Pancreas (tissue), 10 donors: ENCODE measurements at places on chromosomes 2 and 18. TPM values are rescaled to one million over a fixed set of nuclear protein-coding genes. Genes with fewer than 3 reads are reported as not detected.

The MTIF2 gene
- total RNA-seq, result 16.8 TPM

The AQP12A gene
- total RNA-seq, result 138 TPM

The CD207 gene
- total RNA-seq, result not detected

DNA sequence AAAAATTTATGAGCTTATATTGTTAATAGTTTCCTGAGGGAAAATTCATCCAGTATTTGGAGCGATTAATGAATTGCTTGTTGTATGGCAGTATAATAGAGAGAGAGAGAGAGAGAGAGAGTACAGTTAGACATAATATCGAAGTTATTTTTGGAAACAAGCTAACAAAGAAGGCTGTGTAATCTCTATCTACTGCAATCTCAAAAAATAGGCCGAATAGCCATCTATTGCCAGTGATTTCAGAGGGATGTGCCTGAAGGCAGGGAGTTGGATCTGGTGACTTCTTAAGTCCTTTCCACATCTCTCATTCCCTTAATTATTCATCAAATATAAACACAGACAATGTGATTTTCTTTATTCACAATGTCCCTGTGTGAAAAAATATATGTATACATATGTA lies 433.1 kb upstream of the RAB12 start:
- no peak overlapping the region for H3K27ac ChIP-seq
- DNase-seq, result no peak
- peaks cover 15% of the 10 kb centered on the region for H3K4me1 ChIP-seq

The SPP2 gene
- total RNA-seq, result not detected

- no peak overlapping the region for H3K27ac ChIP-seq
- H3K36me3 ChIP-seq, result no peaks in the 10 kb centered on the region
- H3K27me3 ChIP-seq, result no peaks in the 10 kb centered on the region
- DNase-seq, result no peak
Measured at GRCh38 chr2:111204706-111205105, 84.0 kb downstream of the BCL2L11 start.

The IL37 gene
- not detected for total RNA-seq

DNA sequence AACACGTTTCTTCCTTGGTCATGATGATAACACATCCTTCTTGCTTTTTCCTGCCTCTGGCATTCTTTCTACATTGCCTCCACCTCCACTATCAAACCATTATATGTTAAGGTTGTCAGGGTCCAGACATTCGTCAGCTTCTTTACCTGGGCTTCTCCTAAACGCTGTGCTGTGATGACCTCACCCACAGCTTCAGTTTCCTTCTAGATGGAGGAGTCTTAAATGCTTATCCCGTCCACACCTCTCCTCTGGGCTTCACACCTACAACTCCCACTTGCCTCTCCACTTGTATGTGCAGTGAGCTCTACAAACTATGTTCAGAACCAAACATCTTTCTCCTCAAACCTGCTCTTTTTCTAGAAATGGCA lies 666 bp upstream of the STAT1 start:
- no peak for DNase-seq
- no peaks in the 10 kb centered on the region for H3K36me3 ChIP-seq
- peak overlapping the region; percentile 91 for H3K4me3 ChIP-seq
- peak overlapping the region; percentile 92 for H3K27ac ChIP-seq
- peaks cover 6% of the 10 kb centered on the region for H3K4me1 ChIP-seq
